ENCODE measurements at places on chromosomes 7 and 10. TPM values are rescaled to one million over a fixed set of nuclear protein-coding genes. Genes with fewer than 3 reads are reported as not detected.

The TMEM273 gene
- 8.9 TPM for total RNA-seq

The PSD gene
- 0.78 TPM for total RNA-seq

The GALNT17 gene
- not detected for total RNA-seq

The RSBN1L gene
- 8.9 TPM for total RNA-seq

The OPN4 gene
- 0.17 TPM for total RNA-seq

The ZNF804B gene
- total RNA-seq, result not detected

The CLCN1 gene
- not detected for total RNA-seq

GRCh38 chr7:79668292-79668691 is 214.8 kb upstream of the MAGI2 start:
- no peak for DNase-seq

DNA sequence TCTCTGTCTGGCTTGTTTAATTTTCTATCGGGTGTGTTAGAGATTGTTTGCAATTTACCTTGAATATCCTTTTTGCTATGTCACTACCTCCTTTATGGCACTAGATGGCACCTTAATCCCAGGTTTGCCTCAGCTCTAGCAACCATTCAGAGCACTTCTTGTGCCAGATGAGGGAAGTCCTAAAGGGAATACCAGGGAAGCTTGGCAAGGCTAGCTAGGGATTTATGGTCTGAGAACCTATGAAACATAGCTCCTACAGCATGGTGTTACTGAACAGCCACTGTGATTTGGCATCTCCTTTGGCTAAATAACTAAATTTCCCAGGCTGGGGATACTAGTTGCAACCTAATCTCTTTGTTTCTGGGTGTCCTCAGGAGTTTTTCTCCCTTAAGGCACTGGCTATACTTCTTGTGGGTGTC is 69.0 kb upstream of the VOPP1 start:
- peak; percentile 48 for DNase-seq

GRCh38 chr10:11881477-11882417 is 58.6 kb downstream of the PROSER2 start:
- DNase-seq, result peak; percentile 95

DNA sequence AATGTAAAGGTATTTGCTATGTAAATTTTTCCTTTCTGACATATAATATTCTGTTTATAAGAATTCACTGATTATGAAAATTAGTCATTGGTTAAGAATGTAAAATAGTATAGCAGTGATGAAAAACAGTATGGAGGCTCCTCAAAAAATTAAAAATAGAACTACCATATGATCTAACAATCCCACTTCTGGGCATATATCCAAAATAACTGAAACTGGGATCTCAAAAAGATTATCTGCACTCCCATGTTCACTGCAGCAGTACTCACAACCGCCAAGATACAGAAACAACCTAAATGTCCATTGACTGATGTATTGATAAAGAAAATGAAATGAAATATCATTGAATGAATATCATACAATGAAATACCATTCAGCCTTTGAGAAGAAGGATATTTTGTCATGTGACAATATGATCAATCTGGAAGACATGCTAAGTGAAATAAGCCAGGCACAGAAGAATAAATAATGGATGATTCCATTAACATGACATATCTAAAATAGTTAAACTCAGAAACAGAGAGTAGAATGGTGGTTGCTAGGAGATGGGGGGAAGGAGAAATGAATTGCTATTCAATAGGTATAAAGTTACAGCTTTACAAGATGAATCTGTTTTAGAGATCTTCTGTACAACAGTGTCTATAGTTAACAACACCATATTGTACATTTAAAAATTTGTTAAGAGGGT is 14.0 kb downstream of the C10orf88 start:
- DNase-seq, result no peak

DNA sequence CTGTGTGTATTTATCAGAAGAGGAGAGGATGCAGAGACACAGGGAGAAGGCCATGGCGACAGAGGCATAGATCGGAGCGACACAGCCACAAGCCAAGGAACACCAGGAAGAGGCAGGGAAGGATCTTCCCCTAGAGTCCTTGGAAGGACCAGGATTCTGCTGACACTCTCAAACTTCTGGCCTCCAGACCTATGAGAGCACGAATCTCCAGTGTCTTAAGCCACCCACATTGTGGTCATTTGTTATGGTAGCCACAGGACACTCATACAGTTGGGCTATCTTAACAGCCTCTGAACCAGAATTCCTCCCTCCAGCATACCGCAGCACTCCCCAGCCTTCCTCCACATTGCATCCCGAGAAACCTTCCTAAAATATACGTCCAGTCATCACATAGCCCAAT is 367.0 kb upstream of the MGMT start:
- DNase-seq, result no peak

DNA sequence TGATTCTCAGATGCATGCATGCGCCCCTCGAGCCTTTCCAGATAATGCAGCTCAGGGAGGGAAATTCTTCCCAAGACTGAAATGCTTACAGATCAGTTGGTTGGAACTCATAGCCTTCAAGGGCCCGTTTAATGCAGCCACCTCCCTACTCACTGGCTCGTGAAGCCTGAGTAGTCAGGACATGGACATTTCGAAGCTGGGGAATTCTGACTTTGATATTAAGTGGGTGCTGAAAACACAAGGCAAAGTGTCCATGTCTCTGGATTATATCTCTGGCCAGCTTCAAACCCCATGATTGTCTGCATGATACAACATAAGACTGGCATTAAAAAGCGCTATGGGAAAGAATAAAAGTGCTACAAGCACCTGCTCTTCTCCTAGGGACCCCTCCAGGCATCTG is 207.5 kb downstream of the HERPUD2 start:
- no peak for DNase-seq

DNA sequence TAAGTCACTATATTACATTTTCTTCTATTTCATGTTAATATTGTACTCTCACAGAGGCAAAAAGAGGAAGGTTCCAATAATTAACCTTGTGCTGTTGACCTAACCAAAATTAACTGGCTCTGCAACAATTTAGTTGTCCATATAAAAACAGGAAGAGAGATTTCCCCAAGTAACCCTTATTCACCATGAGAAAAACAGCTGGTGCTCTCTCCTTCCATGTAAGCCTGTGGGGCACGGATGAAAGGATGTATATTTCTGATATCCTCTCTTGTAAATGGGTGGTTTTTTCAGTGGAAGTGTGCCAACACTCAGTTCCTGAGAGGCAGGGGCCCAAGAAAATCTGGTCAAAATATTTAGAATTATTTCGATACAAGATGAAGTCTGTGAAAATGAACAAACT is 358.1 kb downstream of the CRPPA start:
- DNase-seq, result no peak

- DNase-seq, result no peak
Observed at GRCh38 chr10:26528715-26529393, 90.7 kb downstream of the APBB1IP start.

DNA sequence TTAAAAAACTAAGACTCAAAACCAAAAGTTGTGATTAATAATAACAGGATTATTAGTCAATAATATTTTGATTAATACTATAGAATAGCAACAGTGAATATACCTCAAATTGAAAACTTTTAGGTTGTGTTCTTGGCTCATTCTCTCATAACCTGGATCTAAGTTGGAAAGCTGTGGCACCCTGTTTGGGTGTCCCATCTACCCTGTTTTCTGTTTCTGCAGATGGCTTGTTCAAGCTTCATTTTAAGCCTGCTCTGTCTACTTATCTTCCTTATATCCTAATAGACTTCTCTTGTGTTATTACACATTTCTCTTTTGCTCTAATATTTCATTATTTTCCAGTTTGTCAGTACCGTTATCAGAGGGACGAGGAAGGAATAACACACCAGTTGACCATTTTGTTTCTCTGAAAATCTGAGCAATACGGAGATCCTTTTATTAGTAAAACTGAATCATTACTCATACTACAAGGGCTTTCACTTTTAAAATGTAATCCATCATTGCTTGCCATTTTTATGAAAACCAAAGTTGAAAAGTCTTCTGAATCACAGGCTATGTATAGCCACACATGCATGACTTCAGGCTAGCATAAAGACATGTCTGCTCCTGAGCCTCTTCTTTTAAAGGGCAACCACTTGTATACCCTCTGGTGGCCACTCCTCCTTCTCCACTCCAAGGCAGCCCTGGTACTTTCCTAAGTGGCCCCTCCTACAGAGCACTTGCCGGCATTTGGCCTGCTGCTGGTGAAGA is 22.3 kb downstream of the COX15 start:
- DNase-seq, result peak; percentile 24

DNA sequence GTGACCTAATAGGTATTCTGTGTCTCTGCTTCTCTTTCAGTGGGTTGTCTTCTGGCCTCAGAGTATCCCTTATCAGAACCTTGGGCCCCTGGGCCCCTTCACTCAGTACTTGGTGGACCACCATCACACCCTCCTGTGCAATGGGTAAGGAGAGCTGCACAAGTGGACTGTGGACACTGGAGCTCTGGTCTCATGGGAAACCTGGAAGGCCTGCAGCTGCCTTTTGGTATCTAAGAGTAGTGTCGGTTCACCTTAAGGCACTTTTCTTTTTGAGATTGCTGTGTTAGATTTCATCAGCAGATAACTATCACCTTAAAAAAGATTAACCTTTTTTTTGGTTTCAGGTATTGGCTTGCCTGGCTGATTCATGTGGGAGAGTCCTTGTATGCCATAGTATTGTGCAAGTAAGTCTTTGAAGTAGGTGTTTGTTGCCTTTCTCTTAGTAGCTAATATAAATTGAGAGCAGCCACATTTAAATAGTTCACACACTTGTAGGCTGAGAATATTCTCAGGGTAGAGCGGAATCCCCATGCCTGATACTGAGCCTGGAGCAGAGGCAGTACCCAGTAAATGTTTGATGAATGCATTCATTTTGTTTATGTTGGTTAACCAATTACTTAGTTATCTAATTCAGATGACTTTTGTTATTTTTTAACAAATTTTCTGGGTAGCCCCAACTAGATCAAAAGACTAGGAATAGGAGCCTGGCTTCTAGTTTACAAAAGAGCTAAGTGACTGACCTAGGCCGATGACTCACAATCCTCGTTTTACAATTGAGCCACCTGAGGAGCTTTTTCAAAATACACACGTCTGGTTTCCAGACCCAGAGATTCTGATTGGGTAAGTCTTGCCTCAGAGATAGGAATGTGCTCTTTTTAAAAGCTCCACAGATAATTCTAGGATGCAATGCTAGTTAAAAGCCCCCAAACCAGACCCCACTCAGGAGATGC is 3.6 kb downstream of the TMEM254 start:
- peak; percentile 75 for DNase-seq

GRCh38 chr7:6706666-6707407 is at the start of gene ZNF12:
TSS of gene ZNF12 (minus strand) at chr7:6706947. CDS start at chr7:6705173, 1,774 bp downstream.
- DNase-seq, result peak; percentile 91

DNA sequence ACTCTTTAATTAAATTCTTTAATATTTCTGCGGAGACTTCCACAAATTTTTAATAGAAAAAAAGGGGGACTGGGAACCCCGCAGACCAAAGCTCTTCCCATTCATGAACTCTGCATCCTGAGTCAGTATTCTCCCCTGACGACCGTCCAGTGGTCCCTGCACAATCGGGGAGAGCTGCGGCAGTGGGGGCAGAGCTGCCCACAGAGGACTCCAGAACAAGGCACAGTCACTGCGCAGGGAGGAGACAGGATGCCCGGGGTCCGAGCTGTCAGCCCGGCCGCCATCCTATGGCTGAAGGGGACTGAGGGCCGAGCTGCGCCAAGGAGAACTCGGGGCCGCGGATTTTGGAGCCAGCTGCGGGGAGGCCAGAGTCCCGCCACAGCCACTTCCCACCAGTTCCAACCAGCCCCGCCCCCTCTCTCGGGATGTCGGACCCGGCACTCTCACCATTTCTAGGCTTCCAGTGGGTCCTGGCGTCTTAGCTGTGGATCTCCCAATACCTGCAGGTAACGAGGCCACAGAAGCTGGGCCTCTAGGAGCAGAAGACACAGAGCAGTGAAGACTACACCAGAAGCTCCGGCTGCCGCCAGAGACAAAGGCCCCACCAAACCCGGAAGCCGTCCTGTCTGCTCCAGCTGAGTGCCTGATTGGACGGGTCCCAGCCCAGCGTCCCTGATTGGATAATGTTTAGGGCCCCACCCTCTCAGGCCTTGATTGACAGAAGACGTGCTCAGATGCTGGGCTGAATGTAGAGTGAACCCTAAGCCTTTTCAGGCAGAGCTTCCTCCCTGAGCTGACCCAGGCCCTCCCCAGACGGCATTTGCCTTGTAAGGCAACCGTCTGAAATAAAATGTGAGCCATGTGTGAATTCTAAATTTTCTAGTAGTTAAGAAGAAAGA is at the start of gene ERV3-1:
Gene ERV3-1 (minus strand): TSS at position 594 of the 899 bp plus-strand sequence. CDS start 13,661 bp downstream, outside the sequence.
- DNase-seq, result peak; percentile 92

- no peak for DNase-seq
Observed at GRCh38 chr10:52923520-52923919, 150.9 kb upstream of the MBL2 start.

GRCh38 chr7:45068236-45069023 is 20.3 kb downstream of the NACAD start:
- no peak for DNase-seq

DNA sequence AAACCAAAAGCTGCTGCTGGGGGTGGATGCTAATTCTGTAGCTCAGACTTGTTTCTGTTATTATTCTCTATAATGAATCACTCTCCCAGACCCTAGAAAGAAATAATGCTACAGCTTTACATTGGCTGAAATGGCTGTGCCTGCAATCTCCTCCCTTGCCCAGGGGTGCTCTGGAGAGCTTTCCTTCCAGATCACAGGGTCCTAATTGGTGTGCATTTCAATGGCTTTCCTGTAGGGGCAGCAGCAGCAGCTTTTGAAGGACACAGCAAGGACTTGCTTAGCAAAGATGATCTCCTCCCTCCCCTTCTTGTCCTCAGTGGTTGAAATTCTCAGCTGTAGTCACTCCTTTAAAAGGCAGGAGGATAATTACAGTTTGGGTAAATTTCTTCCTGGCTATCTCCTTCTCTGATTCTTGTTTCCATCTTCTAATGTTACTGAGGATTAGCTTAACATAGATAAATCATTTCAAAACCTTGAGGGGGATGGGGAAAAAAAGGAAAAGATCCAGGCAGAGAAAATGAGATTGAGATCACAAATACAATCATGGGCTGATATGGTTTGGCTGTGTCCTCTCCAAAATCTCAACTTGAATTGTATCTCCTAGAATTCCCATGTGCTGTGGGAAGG is 120.2 kb upstream of the CTTNBP2 start:
- DNase-seq, result peak; percentile 57

GRCh38 chr7:156949541-156950380 is at the start of gene NOM1:
TSS of gene NOM1 (plus strand) at chr7:156949712. CDS start at chr7:156949738, 26 bp downstream.
- peak; percentile 74 for DNase-seq

DNA sequence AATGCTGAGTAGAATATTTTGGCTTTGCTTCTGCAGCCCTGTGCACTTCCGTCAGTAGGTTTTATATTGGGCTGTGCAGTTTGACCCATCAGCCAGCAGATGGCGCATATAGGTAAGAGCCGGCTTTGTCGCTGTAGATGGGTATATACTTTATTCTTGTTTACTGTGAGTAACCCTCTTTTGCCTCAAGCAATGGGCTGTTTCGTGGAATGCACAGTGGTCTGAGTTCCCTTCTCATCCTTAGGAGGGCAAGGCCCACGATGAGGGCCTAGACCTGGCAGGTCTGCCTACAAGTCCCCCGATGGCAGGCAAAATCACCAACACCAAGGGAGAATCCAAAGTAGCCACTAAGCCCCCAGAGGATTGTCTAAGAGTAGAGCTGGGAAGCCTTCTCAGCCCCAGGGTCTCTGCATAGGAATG is 1002.9 kb upstream of the KCND2 start:
- peak; percentile 36 for DNase-seq

- DNase-seq, result no peak
Observed at GRCh38 chr7:155878250-155878649, 66.0 kb upstream of the SHH start.

Measured in Caki2 (cell line).